Astrocyte of the spinal cord (primary cell): ENCODE measurements at places on chromosomes 16 and 17.

GRCh38 chr17:74430385-74430705, 1.5 kb upstream of the GPRC5C start:
- DNase-seq, result no peak

GRCh38 chr16:4507588-4508345, 30.8 kb downstream of the CDIP1 start:
- no peak for DNase-seq

GRCh38 chr17:6402258-6402657, 32.7 kb downstream of the AIPL1 start:
- no peak for DNase-seq

- peak; percentile 50 for DNase-seq
These were observed 15.4 kb upstream of the KATNB1 start for GRCh38 chr16:57720142-57720575.

DNA sequence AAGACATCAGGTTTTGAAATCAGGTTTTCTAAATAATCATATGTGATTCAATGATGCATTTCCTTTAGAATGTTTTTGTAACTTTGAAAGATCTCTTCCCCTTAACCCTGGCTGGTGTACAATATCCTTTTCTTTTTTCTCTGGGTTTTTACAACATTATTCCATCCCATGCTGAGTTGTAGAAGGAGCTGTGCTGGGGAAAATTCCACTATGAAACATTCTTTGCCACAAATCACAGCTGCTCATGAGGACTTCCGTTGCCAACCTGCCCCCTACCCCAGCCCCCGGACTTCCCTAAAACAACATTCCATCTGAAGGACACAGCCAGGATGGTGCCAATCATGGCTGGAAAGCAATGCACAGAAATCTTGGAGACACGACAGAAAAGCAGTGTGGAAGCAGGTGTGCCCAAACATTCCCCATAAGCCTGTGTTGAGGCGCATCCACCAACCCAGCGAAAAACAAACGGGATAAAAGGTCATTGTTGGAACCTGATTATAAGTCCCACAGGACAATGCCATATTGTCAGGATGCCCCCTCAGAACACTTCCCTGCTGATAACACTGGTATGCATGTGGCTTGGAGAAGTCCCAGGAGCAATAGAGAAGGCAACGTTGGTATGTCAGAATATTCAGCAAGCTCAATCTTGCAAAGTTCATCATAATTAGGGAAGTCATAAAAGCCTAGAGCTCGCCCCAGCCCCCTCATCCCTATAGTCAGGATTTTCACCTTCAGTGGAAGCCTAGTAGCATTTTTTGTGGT, 475.0 kb downstream of the HS3ST3B1 start:
- peak; percentile 48 for DNase-seq

GRCh38 chr16:23496821-23497542, 13.3 kb downstream of the GGA2 start:
- no peak for DNase-seq
